Retina (tissue), 1 donor: ENCODE measurements at places on chromosomes 13 and 19.

DNA sequence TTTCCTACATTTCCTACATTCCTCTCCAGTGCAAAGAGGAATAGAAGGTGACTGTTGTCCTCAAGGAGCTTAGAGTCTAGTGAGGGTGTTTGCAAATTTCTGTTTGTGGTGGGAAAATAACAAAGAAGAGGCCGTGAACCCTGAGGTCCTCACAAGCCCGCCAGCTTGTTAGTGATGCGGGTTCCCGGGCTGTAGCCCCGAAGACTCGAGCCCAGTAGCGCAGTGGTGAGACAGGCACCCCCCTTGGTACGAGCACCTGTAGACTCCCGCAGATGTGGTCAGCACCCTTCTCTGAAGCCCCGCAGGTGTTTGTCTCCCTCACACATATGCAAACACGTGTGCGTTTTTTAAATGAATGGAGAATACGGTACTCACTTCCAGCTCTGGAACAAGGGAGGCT, 26.5 kb upstream of the SPACA7 start:
- DNase-seq: no peak

DNA sequence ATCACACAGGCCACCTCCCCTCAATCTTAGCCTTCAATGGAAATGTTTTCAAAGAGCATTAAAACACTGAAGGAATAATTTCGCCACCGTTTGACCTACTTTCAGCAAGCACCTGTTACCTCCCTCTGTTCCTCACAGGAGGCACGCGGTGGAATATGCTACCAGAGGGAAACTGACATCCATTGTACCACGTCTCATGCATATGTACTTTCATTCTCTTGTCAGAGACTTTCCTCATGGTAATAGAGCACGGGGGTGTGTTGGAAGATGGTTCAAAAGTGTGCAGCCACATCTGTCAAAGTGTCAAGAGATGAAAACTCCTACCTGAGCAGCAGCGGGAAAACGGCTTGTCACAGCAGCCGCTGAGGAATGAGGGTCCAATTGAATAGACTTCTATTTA, 143.4 kb downstream of the NALCN start:
- no peak for DNase-seq

- no peak for DNase-seq
These were observed 16.3 kb downstream of the DCUN1D2 start for GRCh38 chr13:113474179-113474578.

DNA sequence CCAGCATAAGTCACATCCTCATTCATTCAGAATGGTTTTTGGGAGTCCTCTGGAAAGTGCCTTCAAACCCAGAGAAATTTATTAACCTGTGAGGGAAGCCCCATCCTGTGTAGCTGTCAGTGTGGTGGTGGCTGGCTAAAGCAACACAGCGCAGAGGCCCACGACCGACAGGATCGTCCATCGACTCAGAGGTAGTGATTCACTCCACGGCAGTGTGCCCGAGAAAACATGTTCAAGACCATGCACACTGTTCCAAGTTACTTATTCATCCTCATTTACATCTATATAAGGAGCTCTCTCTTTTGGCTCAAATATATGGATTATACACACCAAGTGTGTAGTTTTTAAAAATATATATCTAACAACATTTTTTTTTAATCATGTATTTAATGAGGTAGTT, 96.3 kb upstream of the SLC15A1 start:
- no peak for DNase-seq

DNA sequence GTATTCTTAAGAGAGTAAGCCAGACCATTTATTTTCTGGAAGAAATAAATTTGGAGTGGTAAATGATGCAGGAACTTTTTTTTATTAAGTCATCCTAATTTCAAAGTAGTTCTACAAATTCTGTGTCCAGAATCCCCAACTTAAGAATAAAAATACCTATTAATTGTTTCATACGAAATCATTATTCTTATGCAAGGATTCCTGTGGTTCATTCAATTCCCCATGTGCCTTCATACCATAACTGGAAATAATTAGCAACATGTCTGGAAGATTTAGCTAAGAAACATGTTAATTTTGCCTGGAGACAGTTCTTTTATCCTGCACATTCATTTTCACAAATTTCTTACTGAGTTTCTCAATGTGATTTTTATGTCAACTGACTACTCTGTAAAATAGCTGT, 408.6 kb downstream of the PCDH9 start:
- no peak for DNase-seq

GRCh38 chr13:21075011-21075378, 13.6 kb upstream of the LATS2 start:
- peak; percentile 28 for DNase-seq
